ENCODE measurements at places on chromosomes 3 and 15. TPM values are rescaled to one million over a fixed set of nuclear protein-coding genes. Genes with fewer than 3 reads are reported as not detected.

Gene GREM1
- not detected for total RNA-seq

Gene SNTN
- total RNA-seq, result not detected

Gene ZDHHC23
- 6.6 TPM for total RNA-seq

Gene ZNF774
- total RNA-seq, result 0.68 TPM

Gene MYO5A
- total RNA-seq, result 32.4 TPM

Gene STX19
- total RNA-seq, result not detected

Gene IGSF10
- total RNA-seq, result not detected

Gene CILP
- total RNA-seq, result not detected

Gene HTR3E
- not detected for total RNA-seq

Gene ZMYND10
- 0.94 TPM for total RNA-seq

Gene SLC12A1
- total RNA-seq, result not detected

Gene CELSR3
- 7.5 TPM for total RNA-seq

Gene BCL6
- 51.3 TPM for total RNA-seq

Gene CYB561D2
- 20.1 TPM for total RNA-seq

DNA sequence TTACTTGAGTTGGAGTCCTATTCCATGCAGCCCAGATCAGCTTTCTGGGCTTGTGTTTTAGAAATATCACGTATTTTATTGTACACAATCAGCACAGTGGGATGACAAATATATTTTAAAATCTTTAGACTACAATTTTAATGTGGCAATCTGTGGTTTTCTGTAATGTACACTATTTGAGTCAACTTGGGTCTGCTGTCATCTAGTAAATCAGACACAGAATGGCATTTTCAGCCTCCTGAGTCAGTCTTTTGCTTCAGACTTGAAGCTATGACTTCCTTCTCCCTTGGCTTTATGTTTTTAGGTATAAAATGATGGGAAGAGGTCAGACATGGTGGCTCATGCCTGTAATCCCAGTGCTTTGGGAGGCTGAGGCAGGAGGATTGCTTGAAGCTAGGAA is 232.1 kb downstream of the NECTIN3 start:
- no peak for DNase-seq

GRCh38 chr15:39621210-39621609 is 40.3 kb downstream of the THBS1 start:
- DNase-seq, result no peak

- DNase-seq, result no peak
Measured at GRCh38 chr3:189001559-189001958, 170.2 kb upstream of the TPRG1 start.

DNA sequence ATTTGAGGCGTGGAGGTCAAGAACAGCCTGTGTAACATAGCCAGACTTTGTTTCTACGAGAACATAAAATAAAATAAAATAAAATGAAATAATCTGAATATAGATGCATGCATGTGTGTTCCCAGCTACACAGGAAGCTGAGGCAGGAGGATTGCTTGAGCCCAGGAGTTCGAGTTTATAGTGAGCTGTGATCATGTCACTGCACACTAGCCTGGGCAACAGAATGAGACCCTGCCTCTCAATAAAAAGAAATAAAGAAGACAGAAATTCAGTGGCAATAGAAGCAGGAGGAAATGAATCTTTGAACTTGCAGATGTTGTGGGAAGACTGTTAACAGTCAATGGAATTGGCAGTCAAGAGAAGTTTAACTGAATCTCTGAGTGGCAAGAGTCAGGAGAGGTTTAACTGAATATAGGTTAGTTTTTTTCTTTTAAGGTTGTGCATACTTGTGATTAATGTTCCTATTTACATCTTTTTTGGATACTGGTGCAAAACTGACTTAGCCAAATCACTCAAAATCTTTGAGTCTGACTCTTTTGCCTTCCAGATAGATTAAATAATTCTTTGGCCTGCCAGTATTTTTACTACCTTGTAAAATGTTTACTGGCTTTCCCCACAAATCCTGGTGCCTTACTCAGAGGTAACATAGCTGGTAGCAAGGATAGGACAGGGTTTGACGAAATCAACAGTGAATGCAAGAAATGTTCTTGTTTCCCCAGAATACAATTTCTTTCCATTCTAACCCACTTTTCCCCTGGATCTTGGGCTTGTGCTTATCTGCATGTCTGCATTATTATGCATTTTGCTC is 361.4 kb downstream of the PDCD6IP start:
- DNase-seq, result no peak

DNA sequence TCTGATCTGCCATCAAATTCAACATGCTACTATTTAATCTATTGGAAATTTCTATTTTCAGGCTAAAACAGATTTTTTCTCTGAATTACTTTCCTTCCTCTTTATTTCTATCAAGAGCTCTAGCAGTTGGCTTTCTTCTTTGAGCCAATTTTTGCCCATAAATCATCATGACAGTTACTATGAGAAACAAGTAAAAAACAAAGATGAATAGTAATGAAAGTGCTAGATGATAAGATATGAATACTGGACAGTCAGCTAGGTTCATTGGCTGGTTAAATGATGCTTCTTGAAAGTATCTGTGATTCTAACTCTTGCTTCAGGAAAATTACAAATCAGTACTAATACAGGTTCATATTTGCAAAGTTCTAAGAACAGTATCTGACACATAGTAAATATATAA is 38.6 kb upstream of the NANOGP8 start:
- no peak for DNase-seq

DNA sequence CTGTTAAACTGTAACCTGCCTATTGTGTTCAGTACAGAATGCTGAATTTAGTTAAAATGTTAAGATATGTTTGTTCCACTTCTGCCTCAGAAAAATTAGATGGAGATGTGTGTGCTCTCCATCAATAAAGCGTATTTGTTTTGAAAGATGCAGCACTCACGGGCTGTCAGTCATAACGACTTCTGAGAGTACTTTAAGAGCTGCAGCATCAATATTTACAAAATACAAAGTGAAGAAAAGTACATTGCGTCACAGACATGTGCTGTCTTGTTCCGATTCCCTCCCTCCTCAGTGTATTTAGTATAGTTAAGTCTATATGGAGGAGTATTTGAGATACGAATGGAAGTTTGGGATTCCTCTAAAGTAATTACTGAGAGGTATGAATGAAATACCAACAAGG is 166.6 kb downstream of the BBX start:
- DNase-seq, result no peak

DNA sequence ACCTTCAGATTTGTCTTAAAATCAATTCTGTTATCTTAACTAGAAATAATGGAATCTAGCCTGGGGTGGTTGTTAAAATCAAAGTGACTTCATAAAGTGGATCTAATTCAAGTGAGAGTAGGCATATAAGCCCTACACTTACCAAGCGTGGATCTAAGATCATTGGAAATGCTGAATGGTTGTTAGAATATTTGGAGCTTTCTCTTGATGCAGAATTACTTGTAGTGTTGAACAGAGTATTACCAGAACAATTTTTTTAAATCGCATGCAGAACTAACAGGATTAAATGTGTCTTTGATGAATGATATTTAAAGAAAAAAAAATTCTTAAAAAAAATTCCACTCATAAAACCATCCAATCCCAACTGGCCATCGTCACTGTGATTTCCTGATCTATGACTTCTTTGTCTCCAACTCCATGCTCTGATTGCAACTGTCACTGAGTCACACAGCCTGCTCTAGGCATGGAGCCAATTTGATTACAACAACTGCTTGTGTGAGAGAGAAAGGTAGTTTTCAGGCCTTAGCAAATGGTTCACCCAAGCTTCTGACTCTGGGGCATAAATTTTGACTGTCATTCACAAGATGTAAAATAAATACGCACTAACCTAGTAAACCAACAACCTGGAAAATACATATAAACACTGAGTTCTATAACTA is 25.9 kb upstream of the SPRED1 start:
- DNase-seq, result no peak

GRCh38 chr3:186142393-186142932 is 33.6 kb upstream of the ETV5 start:
- DNase-seq, result no peak

GRCh38 chr3:147356145-147356908 is 50.0 kb downstream of the ZIC4 start:
- DNase-seq, result no peak

DNA sequence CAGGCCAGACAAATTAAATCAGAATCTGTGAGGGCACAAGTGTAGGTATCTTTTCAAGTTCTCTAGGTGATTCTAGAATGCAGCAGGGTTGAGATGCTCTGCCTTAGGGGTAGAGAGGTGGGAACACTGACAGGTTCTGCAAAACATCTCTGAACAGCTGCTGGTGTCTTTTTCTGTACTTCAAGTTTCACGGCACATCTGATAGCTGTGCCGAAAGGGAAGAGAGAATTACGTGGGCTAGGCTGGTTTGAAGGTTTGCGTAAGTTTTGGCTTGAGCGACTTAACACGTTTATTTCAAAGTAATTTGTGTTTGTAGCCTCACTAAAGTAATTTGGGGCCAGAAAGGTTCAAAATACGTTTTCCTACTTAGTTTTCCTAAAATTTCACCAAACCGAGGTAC is 22.5 kb downstream of the PXK start:
- DNase-seq, result no peak

GRCh38 chr3:89353465-89353864 is 246.0 kb downstream of the EPHA3 start:
- no peak for DNase-seq

GRCh38 chr15:73082812-73083211 is 30.5 kb downstream of the NEO1 start:
- DNase-seq, result no peak

- no peak for DNase-seq
Measured at GRCh38 chr3:100781301-100781700, 72.0 kb downstream of the TFG start.

GRCh38 chr15:70374096-70374495 is 276.4 kb upstream of the TLE3 start:
- DNase-seq, result no peak

DNA sequence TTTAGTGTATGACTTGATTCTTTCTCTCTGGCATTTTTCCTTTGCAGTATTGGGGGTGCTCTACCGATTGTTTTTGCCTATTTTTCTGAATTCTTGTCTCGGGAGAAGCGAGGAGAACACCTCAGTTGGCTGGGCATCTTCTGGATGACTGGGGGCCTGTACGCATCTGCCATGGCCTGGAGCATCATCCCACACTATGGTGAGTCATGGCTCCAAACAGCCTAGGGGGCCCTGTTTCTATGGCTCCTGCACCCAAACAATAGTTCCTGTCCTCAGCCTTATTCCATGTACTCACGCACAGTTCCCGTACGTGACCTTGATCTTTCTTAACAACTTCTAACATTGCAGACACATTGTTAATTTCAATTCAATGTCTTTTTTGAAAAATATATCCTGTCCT is 152.3 kb downstream of the SV2B start:
- no peak for DNase-seq

DNA sequence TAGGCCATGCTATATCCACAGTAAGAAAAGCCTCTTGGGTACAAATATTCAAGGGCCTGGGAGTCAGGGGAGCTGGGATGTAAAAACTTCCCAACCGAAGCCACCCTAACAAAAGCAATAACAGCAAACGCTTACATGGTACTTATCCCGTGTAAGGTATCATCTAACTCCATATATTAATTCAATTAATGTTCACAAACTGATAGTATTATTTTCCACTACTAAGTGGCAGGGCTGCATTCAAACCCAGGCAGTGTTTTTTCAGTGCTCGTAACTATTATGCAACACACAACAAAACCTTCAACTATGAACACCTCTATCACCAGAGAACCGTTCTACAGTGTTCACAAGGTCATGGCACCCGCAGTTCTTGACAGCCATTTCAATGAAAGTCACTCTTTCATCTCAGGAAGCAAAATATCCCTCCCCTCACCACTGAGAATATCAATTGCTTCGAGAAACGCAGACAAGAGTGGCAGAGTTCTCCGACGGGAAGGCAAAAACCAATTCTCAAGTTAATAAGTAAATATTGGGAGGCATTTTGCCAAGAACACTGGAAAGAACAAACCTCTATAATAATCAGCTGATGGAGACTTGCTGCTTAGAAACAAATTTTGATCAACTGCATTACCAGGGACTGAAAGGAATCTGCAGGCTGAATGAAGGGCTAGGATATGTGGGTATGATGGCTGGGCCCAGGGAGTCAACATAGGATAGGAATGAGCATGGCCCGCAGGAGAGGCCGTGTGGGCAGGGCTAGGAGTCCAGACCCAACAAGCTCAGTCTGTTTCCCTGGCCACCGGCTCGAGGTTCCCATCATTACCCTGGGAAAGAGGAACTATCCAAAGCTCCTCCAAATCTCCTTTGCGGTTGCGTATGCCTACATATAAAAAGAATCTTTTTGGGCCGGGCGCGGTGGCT is 72.3 kb downstream of the XXYLT1 start:
- DNase-seq, result no peak

DNA sequence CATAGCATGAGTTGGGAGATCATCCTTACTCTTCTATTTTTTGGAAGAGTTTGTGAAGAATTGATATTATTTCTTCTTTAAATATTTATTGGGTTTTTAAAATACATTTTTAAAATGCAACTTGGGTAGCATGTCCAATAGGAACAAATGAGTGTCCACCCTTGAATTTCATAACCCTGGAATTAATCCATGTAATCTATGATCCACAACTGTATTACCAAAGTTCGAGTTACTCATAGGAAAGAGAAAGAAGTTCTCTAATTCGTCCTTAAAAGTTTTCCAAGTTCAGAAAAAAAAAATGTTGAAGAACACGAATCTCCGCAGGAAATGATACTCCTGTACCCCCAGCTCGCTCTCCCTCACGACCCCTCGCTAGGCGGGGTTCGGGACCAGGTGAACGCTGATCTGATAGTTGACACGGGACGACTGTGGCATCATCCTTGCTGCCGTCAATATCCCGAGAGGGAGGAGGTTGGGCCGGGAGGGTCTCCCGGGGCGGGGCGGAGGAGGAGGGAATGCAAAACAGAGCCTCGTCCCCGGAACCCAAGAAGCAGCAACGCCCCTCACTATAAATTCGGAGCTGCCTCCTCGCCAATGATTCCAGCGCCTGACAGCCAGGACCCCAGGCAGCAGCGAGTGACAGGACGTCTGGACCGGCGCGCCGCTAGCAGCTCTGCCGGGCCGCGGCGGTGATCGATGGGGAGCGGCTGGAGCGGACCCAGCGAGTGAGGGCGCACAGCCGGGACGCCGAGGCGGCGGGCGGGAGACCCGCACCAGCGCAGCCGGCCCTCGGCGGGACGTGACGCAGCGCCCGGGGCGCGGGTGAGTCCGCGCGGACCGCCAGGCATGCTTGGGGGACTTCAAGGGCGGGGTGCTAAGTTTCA is at the start of gene AGTR1:
Gene AGTR1, plus strand, starts transcription at position 598 of the 884 bp plus-strand sequence. CDS start 43,133 bp downstream, outside the sequence.
- DNase-seq, result no peak

- no peak for DNase-seq
Measured at GRCh38 chr15:96887730-96888129, 557.2 kb downstream of the NR2F2 start.

DNA sequence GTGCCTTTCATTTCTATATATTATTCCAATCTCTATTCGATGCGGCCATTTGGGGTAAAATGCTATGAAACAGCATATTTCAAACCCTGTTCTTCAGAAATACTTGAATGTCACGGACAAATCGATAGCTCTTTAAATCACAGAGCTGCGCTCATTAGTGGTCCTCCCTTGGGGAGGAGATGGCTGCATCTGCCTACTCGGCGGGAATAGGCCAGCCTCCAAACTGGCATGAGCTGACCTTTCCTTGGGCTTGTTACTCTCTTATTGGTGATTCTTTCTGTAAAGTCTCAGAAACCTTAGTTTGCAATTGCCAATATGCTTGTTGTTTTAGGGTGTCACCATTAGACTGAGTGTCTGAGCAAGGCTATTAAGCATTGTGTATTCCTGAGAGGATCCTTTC is 120.9 kb downstream of the BDH1 start:
- DNase-seq, result no peak

Measured in activated CD4-positive, alpha-beta memory T cell treated with anti-CD3 and anti-CD28 coated beads for 36 hours (primary cell).